Memory B cell (primary cell): ENCODE measurements at places on chromosomes 6 and 20.

DNA sequence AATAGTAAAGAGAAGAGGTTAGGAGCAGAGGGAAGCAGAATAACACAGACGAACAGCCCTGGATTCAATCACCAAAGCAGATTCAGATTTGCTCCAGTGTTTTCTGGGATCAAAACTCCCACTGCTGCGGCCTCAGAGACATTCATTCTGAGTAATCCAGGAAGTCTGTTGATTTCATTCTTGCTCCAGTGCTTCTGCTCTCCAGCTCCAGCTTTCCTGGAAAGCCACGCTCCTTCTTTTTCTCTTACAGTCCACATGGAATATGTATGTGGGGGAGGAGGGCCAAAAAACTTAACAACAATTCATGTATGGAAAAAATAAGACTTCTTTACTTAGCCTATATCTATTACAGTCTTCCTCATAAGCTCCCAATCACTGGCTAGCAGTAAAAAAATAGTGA, 26.4 kb upstream of the UST start:
- DNase-seq = no peak

DNA sequence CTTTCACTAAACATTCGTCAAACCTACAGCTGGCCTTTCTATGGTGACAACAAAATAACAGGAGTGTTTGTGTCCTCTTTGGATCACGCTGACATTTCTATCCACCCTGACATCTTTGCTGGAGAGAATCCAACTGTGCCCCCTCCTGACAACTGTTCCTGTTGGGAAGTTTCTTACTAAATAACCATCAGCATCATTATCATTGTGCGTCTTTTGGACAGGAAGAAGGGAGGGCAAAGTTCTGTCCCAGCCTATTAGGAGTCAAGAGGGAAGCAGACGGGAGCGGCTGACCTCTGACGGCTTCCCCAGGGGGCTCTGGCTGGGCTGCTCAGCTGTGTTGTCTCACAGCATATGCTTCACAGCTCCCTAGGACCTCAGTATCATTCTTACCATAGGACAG, 195.9 kb upstream of the SULF2 start:
- DNase-seq = no peak

- no peak for DNase-seq
Observed at GRCh38 chr20:4083098-4083865, 67.9 kb upstream of the RNF24 start.

DNA sequence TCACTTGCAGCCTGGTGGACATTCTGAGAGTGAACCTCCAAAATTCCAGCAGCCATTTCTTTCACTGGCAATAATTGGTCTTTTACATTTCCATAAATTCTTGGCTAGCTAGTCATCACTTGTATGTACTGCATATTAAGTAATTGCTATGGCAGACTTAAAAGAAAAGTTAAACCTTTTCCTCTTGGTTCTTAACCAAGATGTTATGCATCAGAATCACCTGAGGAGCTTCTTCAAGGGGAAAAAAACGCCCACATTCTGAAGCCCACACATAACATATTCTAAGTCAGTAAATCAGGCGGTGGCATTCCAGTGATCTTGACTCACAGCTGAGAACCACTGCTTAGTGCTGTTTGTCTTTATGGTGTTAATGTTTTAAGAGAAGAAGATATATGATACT, 37.0 kb downstream of the CDC40 start:
- no peak for DNase-seq

DNA sequence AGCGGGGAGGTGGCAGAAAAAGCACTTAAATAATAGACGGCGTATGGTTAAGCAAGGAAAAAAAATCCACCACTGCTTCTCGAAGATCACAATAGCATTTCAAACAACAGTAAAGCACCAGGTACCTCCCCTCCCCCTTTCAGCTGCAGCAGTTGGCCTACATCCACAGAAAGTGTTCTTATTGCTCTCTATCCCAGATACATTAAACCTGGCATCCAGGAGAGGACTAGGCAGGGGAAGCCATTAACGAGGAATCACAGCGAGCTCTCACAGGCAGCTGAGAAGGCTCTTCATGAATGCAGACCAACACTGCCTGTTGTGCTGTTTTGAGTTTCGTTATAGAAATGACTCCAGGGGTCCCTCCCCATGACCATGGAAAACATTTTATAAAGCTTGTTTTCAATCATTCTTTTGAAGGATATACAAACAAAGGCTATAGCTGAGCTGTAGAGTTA, 11.8 kb downstream of the FYN start:
- no peak for DNase-seq

DNA sequence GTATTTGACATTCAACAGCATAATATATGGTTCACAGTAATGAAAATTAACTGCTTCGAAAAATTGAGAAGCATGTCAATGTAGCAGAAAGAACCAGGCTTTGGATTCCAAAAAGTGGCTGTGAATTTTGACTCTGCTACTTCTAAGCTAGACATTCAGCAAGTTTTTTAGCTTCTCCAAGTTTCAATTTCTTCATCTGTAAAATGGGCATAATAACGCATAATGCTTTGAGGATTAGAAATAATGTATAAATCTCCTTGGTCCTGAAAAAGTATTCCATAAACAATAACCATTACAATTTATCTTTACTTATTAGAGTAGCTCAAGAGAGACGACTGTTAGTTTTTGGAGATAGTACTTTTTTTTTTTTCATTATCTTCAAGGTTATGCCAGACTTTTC, 7.7 kb downstream of the BLTP3A start:
- no peak for DNase-seq

GRCh38 chr6:35170891-35171290, 29.8 kb upstream of the TCP11 start:
- no peak for DNase-seq

DNA sequence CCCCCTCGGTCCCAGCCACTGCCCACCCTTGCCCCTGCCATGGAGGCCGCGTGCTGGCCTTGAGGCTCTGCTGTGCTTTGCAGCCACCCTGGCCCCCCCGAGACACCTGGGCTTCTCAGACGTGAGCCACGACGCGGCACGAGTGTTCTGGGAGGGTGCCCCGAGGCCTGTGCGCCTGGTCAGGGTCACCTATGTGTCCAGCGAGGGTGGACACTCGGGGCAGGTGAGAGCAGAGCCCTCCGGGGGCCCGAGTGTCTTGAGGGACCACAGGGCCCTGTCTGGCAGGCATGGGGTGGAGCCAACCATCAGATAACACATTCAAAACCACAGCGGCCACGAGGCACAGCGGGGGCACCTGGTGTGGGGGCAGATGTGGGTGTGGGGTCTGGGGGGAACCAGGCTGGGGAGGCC, 18.9 kb downstream of the COL20A1 start:
- no peak for DNase-seq
